ENCODE measurements at places on chromosomes 6 and 20.

- DNase-seq = peak; percentile 14
Measured at GRCh38 chr20:25356271-25356933, 34.2 kb downstream of the ABHD12 start.

DNA sequence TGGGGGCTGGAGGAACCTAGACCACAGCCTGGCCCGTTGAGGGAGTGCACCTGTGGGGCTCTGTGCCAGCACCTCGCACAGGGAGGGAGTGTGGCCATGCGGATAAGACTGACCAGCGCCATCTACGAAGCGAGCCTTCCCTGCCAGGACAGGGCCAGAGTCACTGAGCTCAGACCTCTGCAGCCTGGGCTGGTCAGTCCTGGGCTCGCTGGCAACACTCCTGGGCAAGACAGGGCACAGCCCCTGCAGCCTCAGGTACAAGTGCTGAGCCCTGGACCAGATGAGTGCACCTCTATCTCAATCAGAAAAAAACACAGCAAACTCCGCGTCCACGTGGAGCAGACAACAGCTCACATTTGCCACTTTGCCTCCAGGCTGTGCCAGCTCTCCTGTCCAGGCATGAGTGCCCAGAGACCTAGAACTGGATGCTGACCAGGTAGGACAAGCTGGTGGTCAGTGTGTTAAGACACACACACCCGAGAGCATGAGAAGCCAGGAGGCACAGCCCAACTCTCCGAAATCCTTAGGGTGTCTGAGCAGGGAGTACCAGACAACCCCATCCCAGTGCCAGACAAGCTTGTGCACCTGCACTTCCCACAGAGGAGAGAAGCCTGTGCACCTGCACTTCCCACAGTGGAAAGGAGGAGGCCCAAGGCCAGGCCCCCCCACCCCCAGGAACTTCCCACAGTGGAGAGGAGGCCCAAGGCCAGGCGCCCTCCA, 4.9 kb downstream of the ARFRP1 start:
- no peak for DNase-seq

DNA sequence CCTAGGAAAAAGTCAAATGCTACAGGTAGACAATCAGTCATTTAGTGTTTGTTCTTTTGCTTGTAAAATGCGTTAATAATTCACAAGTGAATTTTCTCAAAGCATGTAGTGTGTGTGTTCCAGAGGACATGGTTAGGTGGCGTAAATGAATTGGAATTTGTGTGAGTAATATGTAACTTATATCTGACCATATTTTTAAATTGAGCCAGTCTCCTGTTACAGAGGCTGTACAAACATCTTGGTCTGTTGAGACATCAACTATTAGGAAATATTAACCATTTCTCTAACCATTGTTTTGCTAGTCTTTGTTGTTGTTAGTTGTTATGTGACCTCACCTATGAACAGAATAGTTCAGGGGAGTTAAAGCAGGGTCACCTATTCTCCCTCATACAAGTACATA, 22.7 kb downstream of the MCM8 start:
- DNase-seq = no peak

DNA sequence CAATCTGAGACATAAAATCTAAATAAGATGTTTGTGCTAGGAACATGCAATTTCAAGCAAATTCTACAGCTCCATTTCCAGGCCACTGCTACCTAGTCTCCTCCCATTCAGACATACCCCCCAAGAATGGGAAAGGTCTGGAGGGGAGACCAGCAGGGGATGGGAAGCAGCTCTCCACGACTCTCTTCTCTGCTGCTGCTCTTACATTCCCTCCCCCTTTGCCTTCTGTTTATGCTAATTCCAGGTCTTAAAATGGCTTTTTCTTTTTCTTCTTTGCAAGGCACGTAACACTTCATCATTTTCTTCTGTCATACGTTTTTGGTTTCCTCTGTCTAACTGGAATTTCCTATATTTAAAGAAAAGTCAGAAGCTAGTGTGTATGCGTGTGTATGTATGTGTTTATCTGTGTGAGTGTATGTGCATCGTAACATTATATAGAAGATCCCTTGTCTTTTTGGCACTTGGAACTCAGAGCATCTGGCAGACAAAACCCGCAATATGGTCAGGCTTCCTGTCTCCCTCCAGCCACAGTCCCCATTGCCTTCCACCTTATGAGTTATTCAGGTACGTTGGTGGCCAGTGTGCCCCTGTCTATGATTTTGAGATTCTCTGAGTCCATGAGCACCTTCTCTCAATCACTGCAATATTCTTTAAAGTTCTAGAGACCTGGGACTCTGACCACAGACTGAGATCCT, 493.7 kb downstream of the BTBD3 start:
- DNase-seq = no peak

- no peak for DNase-seq
Measured at GRCh38 chr6:136319732-136320131, 30.1 kb upstream of the BCLAF1 start.

DNA sequence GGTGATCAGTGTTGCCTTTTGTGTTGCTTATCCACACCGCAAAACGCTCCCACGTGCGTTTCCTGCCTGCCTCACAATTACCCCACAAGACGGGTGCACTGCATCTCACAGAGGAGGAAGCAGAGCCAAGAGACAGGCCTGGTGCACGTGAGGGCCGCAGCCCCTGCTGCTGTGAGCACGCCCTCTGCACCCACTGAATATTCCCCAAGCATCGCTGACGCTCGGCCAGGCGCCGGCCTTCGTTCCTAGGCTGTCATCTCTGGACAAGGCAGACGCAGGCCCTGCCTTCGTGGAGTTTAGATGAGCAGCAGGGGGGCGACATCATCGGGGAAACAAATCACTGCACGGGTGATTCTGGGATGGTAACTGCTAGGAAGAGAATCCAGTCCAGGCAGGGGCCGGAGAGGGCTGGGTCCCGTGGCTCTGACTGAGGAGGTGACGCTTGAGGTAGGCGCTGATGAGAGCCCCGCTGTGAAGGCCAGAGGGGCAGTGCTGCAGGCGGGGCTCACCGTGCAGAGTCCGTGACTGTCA, 162.4 kb upstream of the QKI start:
- DNase-seq = no peak

- DNase-seq = no peak
Measured at GRCh38 chr6:40755046-40755681, 168.0 kb upstream of the LRFN2 start.

- DNase-seq = no peak
Measured at GRCh38 chr6:36655085-36655724, 23.3 kb upstream of the CDKN1A start.

DNA sequence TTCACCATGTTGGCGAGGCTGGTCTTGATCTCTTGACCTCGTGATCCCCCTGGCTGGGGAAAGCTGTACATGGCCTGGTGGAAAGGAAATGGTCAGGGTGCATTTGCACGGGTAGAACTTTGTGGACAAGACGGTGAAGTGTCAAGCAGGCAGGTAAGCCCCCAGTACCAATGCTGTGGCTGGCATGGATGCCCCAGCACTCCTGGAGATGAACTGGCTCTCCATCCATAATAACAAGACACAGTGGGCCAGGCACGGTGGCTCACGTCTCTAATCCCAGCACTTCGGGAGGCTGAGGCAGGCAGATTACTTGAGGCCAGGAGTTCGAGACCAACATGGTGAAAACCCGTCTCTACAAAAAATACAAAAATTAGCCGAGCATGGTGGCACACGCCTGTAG, 37.3 kb upstream of the TMEM181 start:
- no peak for DNase-seq

GRCh38 chr6:84220809-84221409, 6.5 kb downstream of the CEP162 start:
- DNase-seq = no peak

DNA sequence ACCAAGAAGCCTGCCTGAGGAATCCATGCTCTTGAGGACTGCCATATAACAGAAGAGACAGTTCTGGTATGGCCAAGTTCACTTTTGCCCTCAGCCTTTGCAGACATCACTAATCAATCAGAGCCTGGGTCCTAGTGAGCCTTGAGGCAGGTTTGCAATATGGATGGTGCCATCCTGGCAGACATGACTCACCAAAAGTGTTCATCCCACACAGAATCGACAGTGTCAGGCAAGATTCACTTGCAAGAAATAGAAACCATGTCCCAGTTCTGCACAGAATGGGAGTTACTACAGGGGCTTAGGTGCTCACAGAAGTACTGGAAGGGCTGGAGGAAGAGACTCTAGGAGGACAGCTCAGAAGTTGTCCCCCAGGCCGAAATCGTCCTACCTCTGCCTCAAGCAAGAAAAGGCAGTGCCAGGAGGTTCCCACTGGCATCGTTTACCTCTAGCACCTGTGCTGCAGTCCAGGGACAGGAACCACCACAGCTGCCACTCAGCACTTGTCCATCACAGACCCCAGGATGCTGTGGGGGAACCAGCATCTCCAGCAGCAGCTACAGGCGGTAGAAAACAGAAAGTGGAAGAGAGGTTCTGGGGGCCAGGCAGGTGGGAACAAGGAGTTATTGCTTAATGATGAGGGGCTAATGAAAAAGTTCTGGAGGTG, 42.6 kb upstream of the PHACTR3 start:
- no peak for DNase-seq

- DNase-seq = no peak
Measured at GRCh38 chr20:23415959-23416583, 5.2 kb downstream of the NAPB start.

- DNase-seq = no peak
Measured at GRCh38 chr6:90323706-90324105, 27.1 kb upstream of the BACH2 start.

DNA sequence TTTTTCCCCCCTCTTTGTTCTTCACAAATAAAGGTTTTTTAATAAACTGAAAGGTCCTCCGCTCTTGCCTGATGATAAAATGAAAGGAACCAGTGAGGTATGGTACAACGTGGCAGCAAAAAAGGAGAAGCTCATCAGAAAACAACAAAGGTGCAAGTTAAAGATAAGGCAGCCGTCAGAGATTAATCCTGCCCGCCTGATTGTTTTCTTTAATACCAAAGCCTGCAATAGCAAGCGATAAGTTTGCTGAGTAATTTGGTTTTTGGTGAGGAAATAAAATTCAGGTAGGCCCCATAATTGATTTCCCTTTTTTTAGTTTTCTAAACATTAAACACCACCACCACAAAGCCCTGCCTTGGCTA, 177.9 kb downstream of the MBOAT1 start:
- DNase-seq = no peak

- no peak for DNase-seq
Measured at GRCh38 chr6:135440087-135440792, 57.3 kb downstream of the AHI1 start.

DNA sequence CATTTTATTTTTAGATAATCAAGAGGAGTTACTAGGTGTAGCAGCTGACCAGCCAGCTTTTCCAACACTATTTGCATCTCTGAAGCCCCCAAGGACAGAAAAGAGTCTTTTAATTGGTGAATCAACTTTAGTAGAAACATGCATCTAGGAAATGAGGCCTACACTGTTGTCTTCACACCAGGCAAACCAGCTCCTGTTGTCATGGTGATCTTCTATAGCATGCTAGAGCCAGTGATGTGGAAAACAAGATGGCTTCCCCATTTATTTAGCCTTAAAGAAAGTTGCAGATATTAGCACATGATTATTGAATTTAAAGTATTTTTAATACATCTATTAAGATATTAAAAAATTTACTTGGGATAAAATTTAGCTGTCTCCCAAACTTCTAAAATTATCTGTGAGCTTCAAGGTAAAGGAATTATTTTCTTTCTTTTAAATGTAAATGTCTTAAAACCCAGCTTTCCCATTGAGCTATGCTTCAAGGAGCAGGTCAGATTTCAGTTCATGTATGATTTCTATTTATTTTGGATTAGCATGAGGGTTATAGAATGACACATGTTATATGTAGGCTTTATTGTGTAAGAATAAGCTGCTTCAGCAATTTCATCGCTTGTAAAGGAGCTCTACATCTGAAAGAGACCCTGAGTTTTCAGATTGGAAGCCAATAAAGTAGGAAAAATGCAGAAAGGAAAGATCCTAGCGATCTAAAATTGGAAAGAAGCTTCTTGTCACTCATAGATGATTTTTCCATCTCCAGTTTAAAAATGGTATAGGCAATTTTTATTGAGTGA, 564.9 kb upstream of the CITED2 start:
- DNase-seq = no peak

DNA sequence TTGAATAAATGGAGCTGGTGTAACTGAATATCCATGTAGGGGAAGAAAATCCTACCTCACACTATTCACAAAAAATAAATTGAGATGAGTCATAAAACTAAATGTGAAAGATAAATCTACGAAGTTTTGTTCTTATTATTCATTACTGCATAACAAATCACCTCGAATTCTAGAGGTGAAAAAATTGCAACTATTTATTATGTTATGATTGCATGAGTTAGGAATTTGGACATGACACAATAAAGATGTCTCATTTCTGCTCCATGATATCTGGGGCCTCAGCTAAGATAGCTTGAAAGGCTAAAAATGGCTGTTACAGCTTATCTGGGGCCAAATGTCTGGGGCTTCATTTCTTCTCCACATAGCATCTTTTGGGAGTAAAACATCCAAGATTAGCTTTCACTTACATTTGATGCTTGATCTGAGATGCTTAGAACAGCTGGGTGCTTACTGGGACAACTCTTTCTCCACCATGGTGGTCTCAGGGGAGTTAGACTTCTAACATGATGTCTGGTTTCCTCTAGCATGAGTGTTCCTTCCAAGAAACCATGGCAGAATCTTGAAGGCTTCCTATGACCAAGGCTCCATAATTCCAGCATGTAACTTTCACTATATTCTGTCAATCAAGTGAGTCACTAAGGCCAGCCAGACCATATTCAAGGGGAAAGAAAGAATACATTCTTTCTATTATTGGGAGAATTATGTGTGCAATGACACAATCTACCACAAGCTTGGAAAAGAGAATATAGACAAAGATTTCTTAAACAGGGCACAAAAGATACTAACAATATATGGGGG, 30.1 kb downstream of the OR2B6 start:
- DNase-seq = no peak

DNA sequence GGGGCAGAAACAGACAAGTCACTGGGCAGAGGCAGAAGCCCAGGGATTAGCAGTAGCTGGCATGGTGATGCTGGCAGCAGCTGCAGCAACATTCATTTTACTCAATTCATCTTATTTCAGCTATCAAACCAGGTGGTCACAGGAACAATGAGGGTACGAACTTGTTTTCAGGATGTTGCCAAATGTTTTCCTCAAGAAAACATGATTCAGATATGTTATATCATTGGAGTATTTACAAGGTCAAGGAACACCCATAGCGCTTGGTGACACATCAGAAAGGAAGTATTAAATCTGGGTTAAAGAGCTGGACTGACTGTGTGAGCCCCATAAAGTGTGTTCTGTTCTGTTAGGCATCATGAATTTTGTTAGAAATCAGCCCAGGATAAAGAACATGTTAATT, 456.9 kb upstream of the ID4 start:
- no peak for DNase-seq

- no peak for DNase-seq
Measured at GRCh38 chr6:109381061-109381746, 1.1 kb downstream of the CD164 start.

DNA sequence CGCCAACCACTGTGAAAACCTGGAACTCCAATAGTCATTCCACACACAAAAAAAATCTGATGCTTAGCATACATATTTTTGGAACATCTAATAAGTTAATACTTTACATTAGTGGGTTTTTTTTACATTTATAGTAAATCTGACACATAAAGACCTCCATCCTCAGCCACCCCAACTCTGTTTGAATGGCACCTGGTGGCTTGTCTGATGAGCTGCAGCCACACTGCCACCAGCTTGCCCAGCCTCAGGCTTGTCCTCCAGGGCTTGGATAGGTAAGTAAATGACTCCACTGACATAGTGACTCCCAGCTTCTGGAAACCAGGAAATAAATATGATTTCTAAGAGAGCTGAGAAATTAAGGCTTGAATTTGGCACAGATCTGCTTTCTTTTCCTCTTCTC, 71.5 kb downstream of the ZNF133 start:
- DNase-seq = no peak
